Cerebellar nuclear complex (tissue), 1 donor: ENCODE measurements at places on chromosomes 11 and 22.
A peak's percentile ranks its signal among the peaks of the same experiment; 100 is the strongest.

DNA sequence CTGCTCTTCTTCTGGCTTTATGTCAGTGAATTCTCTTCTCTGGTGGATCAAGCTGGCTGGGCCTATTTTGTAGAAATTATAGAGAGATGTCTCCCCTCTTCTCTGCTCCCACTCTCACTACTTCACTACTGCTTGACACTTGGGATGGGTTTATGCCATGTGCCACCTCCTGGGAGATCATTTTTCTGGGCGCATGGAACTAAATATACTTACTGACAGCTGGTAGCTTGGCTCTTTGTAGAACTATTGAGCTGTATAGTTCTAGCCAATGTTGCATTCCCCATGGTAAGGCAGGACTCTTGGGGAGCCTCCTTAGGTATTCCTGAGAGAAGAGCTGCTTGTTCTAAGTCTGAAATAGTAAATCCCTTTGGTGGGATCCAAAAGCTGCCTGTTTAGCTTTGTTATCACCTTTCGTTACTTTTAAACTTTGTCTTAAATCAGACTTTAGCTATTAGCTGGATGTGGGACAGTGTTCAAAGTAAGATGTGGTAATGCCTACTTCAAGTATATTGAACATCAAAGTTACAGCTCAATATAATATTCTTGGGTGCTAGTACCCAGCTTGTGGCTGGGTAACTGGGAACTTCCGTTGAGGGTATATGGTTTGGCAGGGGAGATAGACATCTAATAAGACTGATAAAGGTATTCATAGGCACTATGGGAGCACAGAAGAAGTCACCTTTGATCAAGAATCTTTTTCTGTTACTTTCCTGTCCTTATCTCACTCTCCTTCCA, 87.5 kb upstream of the RRM1 start:
- DNase-seq, result no peak

DNA sequence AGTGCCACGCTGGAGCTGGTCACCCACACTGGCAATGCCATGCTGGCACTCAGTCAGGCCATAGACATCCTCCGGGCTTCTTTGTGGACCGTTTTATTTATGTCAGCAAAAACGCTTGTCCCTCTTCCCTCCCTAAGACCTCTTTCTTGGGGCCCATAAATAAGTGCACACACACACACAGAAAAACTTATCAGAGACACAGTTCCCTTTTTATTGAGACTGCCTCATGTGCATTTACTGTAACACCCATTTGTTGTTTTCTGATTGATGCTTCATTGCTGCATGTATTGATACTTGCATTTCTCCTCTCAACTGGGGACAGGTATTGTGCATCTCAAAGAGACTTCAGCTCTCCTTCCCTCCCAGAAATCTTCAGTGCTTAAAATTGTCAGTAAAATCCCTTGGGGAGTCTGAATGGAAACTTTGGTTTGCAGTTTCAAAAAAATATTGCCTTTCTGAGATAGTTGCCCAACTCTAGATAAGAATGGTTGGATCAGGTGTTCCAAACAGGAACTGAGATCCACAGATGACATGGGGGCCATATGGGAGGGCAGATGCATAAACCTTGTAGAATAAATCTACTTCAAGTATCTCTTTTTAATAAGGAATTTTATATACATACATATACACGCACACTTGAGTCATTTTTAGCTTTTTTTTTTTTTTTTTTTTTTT, 50.9 kb downstream of the PPP2R1B start:
- DNase-seq, result no peak

- no peak for DNase-seq
Observed at GRCh38 chr11:61695917-61696316, 15.7 kb downstream of the DAGLA start.

- no peak for DNase-seq
Observed at GRCh38 chr22:29339381-29340235, 24.1 kb upstream of the RASL10A start.

GRCh38 chr11:124758355-124759265, 3.5 kb downstream of the ESAM start:
- no peak for DNase-seq

DNA sequence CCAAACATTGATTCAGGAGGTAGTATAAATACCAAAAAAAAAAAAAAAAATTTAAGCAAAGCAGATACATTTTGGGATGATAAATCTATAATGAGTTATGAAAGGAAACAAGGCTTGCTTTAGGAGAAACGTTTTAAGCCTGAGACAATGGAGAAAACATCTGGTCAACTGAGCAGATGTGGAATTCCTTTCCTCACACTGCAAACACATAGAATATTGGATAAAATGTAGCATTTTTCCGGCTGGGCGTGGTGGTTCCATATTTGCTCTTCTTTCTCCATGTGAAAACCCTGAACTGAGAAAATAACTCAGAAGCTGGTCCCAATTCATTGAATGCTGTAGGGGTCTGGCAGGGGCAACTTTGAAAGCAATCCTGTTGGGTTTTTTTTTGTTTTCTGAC, 33.9 kb downstream of the ENDOD1 start:
- no peak for DNase-seq

DNA sequence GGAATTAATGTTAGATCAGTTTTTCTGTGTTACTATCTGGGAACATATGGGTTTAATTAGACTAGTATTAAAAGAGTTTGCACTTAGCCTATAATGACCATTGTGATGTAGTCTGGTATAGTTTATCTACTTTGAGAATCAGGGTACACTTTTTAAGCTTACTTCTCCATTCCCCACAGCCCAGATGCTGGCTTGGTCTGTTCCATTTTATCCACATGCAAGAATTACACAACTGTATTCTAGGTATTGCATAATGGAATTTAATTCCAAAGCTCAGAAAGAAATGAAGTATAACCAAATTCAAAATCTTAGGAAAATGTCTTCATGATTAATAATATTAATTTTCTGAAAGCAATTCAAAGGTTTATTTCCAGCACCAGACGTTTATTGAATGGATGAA, 122.2 kb upstream of the PDGFD start:
- no peak for DNase-seq

- DNase-seq, result no peak
Observed at GRCh38 chr22:36175892-36176291, 15.3 kb upstream of the APOL3 start.

DNA sequence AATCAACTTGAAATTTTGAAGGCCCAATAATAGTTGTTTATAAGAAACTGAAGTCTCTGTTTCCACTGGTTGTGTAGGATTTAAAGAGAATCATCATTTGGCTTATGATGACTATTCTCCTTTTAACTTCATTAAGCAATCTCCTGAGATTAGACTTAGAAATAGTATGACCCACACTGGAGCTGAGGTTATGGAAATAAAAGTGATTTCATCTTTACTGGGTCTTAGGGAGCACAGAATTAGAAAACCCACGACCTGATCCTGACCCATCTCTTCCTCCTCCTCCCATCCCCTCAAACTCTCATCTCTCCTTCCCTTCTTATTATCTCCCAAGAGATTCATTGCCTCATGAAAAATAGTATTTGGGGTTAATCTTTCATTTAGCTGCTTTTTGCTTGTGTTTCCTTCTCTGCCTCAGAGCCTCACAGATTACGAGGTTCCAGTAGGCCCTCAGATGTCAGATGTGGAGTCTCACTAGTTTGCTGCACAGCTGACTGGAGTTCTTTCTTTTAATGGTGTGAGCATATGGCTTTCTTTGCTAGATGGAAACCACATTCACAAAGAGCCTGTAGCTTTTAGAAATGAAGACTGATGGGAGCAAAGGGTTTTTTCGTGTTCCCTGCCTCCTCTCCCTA, 85.0 kb downstream of the ALX4 start:
- DNase-seq, result no peak

GRCh38 chr22:37439347-37439746, 12.1 kb upstream of the ELFN2 start:
- no peak for DNase-seq

DNA sequence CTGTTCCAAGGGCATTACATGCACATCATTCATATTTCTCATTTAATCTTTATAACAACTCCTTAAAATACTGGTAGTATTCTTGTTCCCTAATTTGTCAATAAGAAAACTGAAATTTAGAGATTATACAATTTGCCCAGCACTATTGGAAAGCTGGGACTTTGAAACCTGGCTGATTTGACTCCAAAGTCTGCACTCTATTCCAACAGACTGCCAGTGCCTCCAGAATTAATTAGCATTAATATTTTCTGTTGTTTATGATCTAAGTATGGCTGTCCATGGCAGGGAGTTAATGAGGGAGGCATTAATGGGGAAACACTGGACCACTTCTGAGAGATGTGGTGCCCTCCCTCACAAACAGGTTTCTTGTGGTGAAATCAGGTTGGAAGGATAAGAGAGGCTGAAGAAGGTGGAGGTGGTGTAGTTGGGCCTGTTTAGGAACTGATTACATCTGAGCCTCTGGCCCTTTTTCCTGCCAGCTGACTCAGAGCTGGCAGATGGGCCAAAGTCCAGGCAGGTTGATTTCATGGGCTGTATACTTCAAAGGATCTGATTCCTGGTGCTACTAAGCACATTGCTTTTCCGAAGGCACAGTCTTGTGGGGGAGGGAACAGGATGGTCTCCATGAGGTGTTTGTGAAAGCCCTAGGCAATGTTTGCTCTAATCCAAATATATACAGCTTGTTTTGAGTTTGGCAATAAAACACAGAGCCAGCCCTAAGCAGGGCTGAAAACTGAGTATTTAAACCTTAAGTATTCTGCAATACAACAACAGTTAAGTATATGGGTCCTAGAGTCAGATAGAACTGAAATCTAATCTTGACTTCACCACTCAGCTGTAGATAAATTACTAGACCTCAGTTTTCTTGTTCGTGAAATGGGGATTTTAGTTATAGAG, 21.0 kb upstream of the RAB30 start:
- DNase-seq, result no peak

- no peak for DNase-seq
Observed at GRCh38 chr11:86811637-86812321, 11.4 kb downstream of the PRSS23 start.

DNA sequence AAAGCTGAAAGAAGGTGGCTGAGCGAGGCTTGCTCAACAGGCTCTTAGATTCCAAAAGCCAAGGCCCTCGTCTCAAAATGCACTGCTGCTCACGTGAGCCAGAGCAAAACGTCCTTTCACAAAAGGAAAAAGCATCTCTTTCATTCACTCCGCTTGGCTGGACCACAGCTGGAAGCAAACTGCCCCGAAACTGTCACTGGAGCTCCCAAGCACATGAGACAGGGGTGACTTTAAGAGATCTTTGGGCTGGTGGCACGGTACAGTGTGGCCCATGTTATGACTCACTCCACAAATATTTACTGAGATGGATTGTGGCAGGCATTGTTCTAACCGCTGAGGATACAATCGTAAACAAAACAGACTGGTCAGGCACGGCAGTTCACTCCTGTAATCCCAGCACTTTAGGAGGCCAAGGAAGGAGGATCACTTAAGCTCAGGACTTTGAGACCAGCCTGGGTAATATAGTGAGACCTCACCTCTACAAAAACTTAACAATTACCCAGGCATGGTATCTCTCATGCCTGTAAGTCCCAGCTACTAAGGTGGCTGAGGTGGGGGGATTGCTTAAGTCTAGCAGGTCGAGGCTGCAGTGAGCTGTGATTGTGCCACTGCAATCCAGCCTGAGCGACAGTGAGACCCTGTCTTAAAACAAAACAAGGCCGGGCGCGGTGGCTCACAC, 3.6 kb downstream of the PLA2G6 start:
- no peak for DNase-seq

DNA sequence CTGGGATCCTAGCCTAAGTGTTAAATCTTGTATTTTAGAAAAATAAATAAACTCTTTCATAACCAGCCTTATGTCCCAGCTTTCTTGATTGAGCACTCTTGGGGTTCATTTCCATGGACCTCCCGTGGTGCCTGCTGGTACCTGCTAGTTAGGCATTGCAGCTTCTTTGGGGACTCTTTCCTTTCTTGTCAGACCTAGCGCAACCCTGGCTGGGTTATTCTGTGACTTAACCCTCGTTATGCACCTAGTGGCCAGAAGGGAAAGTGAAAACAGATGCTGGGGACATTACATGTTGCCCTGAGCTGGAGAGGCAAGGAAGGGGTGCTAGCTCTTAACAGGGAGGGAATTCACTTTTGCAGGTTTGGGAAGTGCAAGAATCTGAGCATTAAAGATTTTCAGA, 46.8 kb downstream of the APIP start:
- no peak for DNase-seq

DNA sequence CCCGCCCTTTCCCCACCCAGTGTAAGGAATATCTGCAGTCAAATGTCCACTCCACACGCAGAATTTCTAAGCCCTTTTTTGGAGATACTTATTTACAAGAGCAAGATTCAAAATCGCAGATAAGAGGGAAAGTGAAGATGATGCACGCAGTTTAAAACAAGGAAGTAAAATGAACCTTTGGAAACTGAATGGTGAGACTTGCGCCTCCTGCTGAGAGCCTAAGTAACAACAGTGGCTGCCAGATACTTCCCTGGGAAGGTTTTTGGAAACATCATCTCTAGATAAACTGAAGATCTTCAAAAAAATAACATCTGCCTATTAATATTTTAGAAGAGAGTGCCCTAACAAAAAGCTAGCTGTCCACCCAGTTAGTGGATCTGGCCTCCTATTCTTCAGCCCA, 963.1 kb upstream of the FAT3 start:
- no peak for DNase-seq

DNA sequence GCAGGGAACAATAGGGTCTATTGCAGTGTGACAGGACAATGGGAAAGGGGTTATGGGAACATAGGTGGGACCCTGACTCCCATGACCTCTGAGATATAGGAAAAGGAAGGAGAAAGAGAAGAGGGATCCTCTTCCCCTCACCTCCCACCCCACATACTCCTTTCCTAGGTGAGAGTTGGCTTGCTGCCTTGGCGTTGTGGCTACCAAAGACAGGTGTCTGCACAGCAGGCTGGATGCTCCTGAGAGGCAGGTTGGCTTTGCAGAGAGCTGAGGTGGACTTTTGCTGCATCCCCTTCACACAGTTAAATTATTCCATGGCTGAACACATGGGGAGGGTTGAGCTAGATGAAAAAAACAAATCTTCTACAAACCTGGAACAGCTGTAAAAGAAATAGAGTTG, 80.7 kb downstream of the SYT9 start:
- peak; percentile 68 for DNase-seq

DNA sequence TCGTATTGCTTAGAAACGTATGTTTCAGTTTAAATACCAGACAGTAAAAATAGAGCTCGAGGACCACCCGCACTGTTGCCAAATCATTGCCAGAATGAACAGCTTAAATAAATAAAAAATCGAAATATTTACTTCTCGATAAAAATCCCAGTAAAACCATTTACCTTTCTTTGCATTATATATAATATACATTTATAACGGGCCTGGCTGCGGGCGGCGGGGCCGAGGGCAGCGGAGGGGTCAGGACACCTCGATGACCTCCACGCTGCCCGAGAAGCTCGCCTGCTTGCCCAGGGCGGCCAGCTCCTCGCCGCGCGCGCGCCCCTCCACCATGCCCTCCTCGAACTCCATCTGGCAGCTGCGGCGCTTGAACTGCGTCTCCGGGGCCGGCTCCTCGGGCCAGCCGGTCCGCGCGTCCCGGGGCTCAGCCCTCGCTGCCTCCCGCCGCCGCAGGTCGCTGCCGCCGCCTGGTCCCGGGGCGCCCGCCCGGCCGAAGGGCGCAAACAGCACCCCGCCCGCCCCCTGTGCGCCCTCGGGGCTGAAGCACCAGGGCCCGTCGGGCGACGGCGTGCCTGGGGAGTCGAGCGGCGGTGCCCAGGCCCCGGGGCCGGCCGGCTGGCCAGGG, 15.7 kb downstream of the DUSP8 start:
- no peak for DNase-seq
